Tibial nerve (tissue), 4 donors: ENCODE measurements at places on chromosomes 2 and 18. TPM values are rescaled to one million over a fixed set of nuclear protein-coding genes. Genes with fewer than 3 reads are reported as not detected.

DNA sequence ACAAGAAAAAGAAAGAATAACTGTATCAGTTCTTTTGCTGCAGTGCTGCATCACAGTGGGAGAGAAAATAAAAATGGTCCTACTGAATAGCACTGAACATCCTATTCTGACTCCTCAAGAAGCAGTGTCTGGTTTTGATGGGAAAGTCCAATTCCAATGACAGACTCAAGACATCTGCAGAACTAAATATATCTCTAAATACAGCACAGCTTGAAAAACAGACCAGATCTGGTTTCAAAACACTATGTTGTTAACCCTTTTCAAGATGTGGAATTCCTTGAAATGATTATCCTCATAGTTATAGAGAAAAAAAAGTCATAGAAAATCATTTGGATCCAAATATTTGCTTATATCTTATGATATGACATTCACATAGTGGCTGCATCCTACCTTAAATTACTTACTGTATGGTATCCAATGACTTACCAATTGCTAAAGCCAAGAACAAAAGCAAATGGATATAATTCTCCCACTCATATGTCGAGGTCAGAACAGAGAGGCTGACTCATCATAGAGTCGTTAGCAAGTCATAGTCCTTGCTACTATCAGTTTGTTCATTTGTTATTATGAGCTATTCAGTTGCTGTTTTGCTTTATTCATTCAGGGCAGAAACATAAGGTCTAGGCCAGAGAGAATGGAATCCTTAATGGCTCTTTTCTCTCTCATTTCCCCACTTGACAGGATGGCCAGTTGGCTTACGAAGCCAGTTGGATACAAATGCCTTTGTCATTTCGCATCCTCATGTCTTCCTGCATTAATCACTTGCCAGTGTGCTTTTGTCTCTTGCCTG lies 62.5 kb upstream of the ACVR2A start:
- no peaks in the 10 kb centered on the region for H3K4me1 ChIP-seq
- no peaks in the 10 kb centered on the region for H3K27me3 ChIP-seq
- H3K36me3 ChIP-seq = no peaks in the 10 kb centered on the region
- no peak overlapping the region for H3K27ac ChIP-seq
- no peak overlapping the region for H3K4me3 ChIP-seq

DNA sequence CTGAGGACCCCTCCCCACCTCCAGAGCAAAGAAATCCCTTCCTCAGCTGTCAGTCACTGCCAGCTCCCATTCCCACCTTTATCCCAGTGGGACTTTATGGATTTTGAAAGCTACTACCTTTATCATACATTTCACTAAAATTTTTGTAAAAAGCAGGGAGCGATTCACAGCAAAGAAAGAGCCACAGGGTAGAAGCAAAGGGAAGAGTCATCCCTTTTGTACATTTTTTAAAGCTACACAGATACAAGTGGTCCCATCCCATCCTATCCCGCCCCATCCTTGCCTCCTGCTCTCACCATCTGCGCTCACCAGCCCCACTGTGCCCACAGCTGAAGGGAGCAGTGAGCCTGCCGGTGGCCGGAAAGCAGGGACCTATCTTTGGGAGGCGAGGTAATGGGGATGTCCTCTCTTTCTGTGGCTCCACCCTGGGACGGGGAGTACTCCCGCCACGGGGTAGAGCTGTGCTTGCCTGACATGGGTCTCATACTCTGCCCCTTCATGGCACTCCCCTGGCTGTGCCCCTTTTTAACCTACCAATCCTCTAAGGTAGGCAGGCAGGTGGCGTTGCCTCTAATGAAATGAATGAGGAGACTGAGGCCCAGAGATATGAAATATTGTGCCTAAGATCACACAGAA lies 13.2 kb downstream of the SH2D6 start:
- H3K4me3 ChIP-seq = no peak overlapping the region
- H3K27ac ChIP-seq = peak overlapping the region; percentile 59
- no peak for DNase-seq
- H3K27me3 ChIP-seq = no peaks in the 10 kb centered on the region

DNA sequence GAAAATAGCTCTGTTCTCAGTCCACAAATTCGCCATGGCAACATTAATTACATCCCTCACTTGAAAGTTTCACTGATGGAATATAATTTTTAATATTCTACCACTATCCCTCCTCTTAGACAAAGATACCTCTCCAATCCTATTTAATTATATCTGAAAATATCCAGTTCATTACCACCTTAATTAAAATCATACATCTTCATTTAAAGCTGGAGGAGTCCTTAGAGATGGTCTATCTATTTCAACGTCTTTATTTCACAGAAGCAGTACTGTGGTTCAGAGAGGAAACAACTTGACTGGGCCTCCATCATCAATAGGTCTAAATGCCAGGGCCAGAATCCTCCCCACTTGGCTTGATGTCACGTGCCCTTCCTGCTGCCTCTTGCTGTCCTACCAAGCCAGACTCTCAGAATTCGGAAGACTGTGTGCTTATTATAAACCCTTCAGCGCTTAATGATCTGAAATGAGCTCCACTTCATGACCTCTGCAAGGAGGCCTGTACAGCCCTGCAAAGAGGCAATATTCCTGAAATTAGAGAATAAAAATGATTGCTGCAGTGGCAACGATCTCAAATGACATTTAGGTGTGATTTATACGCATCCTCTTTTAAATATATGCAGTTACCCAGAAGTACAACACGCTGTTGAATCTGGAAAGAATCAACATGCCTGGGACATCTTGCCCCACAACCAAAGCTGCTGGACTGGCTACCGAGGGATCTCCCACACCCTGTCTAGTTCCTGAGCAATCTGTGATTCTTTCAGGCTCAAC lies 146.3 kb downstream of the TMEM163 start:
- DNase-seq = no peak
- no peak overlapping the region for H3K4me3 ChIP-seq
- no peaks in the 10 kb centered on the region for H3K4me1 ChIP-seq
- H3K36me3 ChIP-seq = no peaks in the 10 kb centered on the region
- no peak overlapping the region for H3K27ac ChIP-seq

GRCh38 chr2:65437392-65438135 lies 5.2 kb upstream of the SPRED2 start:
- H3K4me3 ChIP-seq = peak overlapping the region; percentile 52
- peak; percentile 24 for DNase-seq
- H3K4me1 ChIP-seq = peaks cover 14% of the 10 kb centered on the region

DNA sequence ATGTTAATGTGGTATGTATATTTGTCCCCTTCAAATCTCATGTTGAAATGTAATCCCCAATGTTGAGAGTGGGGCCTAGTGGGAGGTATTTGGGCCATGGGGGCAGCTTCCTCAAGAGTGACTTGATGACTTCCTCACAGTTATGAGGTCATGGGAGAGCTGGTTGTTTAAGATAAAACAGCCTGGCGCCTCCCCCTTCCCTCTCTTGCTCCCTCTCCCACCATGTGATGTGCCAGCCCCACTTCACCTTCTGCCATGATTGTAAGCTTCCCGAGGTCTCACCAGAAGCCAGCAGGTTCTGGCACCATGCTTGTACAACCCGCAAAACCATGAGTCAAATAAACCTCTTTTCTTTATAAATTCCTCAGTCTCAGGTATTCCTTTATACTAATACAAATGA lies 258.3 kb upstream of the POU3F3 start:
- no peak overlapping the region for H3K4me3 ChIP-seq
- H3K27ac ChIP-seq = no peak overlapping the region
- H3K27me3 ChIP-seq = no peaks in the 10 kb centered on the region
- no peaks in the 10 kb centered on the region for H3K36me3 ChIP-seq
- no peak for DNase-seq
- no peaks in the 10 kb centered on the region for H3K4me1 ChIP-seq

DNA sequence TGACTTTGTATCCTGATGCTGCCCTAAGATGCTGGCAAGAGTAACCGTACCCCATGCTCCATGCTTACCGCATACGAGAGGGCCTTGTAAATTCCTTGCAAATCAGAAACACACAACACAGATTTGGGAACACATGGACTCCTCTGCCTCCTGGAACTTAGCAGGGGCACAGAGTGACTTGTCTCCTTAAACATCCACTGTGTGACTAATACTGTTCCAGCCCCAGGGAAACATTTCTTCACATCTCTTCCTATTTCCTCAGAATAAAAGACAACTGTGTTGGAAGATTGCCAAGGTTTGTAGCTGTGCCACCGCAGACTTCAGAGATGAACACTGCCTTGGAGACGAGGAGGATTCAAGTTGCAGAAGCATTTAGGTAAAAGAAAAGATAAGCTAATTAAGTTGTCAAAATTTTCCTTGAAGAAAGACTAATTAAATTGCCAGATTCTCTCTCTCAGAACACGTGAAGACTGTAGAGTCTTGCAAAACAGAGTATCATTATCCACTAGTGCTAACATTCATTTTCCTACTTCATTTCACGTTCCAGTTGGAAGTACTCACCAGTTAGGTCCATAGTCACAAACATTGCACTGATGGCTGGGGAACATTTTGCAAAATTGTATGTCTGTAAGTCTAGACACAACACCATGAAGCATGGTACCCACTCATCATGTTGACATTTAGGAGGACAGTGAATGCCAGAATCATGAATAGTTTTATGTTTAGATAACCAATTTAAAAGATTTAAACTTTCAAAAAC lies 188.8 kb downstream of the TSN start:
- no peak overlapping the region for H3K4me3 ChIP-seq
- DNase-seq = no peak
- H3K27me3 ChIP-seq = no peaks in the 10 kb centered on the region
- H3K27ac ChIP-seq = no peak overlapping the region
- H3K36me3 ChIP-seq = no peaks in the 10 kb centered on the region

GRCh38 chr2:222973237-222973636 lies 78.8 kb upstream of the KCNE4 start:
- no peaks in the 10 kb centered on the region for H3K4me1 ChIP-seq
- H3K36me3 ChIP-seq = no peaks in the 10 kb centered on the region
- H3K27me3 ChIP-seq = no peaks in the 10 kb centered on the region
- H3K4me3 ChIP-seq = no peak overlapping the region

GRCh38 chr2:207698301-207698700 lies 13.1 kb upstream of the CCNYL1 start:
- H3K27me3 ChIP-seq = no peaks in the 10 kb centered on the region
- no peaks in the 10 kb centered on the region for H3K36me3 ChIP-seq
- no peak for DNase-seq

DNA sequence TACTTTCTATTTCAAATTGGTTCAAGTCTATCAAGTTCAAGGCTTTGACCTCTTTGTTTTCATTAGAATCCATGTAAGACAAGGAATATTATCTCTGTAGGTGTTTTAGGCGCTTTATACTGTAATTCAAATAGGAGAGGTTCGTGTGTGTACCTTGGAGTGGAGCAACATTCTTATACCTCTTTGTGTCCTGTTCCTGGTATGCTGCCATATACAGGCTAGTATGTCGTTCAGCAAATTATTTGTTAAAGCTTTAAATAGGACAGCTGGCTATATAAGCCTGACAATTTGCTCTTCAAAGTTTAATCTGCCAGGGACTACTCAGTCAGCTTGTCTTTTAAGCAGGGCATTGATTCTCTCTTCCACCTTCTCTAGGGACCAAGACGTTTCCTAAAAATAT lies 31.1 kb upstream of the SPAG16 start:
- no peaks in the 10 kb centered on the region for H3K36me3 ChIP-seq
- H3K27ac ChIP-seq = no peak overlapping the region
- no peaks in the 10 kb centered on the region for H3K4me1 ChIP-seq
- H3K27me3 ChIP-seq = no peaks in the 10 kb centered on the region

DNA sequence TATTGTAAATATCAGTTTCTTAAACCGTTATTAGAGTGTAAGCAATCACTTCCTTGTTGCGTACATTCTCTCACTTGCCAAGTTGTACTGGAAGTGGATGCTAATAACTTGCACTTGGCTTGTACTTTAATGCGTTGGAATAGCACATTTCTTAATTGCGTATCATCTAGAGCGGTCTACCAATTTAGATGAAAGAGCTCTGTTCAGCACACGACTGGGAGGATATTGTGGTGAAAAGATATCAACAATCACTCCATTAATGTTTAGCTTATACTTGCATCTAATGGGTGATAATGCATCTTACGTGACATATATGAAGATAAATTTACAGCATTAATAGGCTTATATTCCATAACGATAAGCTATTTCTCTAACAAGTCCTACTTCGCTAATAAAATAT lies 11.7 kb upstream of the TMEFF2 start:
- no peak overlapping the region for H3K4me3 ChIP-seq
- no peak overlapping the region for H3K27ac ChIP-seq
- no peak for DNase-seq

GRCh38 chr2:238742066-238742465 lies 105.8 kb upstream of the TWIST2 start:
- no peaks in the 10 kb centered on the region for H3K4me1 ChIP-seq
- no peak overlapping the region for H3K27ac ChIP-seq
- no peak for DNase-seq
- H3K4me3 ChIP-seq = no peak overlapping the region
- H3K36me3 ChIP-seq = no peaks in the 10 kb centered on the region

- H3K36me3 ChIP-seq = no peaks in the 10 kb centered on the region
- peak; percentile 21 for DNase-seq
- peak overlapping the region; percentile 29 for H3K27ac ChIP-seq
- H3K27me3 ChIP-seq = no peaks in the 10 kb centered on the region
- H3K4me1 ChIP-seq = peaks cover 10% of the 10 kb centered on the region
- peak overlapping the region; percentile 31 for H3K4me3 ChIP-seq
These were observed 513.8 kb downstream of the RNF144A start for GRCh38 chr2:7430869-7431641.

- H3K4me3 ChIP-seq = no peak overlapping the region
- H3K27me3 ChIP-seq = no peaks in the 10 kb centered on the region
- H3K4me1 ChIP-seq = no peaks in the 10 kb centered on the region
These were observed 13.8 kb upstream of the MGAT5 start for GRCh38 chr2:134240061-134240460.

GRCh38 chr18:78776151-78776550 lies 203.5 kb upstream of the SALL3 start:
- DNase-seq = no peak
- no peak overlapping the region for H3K4me3 ChIP-seq

- no peak overlapping the region for H3K4me3 ChIP-seq
- no peaks in the 10 kb centered on the region for H3K36me3 ChIP-seq
- H3K4me1 ChIP-seq = no peaks in the 10 kb centered on the region
- H3K27ac ChIP-seq = no peak overlapping the region
- DNase-seq = no peak
- no peaks in the 10 kb centered on the region for H3K27me3 ChIP-seq
These were observed 258.6 kb upstream of the CRIM1 start for GRCh38 chr2:36097022-36097421.

GRCh38 chr18:11497585-11497984 lies 111.8 kb upstream of the SLC35G4 start:
- H3K36me3 ChIP-seq = no peaks in the 10 kb centered on the region
- peak; percentile 59 for DNase-seq
- H3K27ac ChIP-seq = no peak overlapping the region
- peaks cover 8% of the 10 kb centered on the region for H3K4me1 ChIP-seq

- no peak overlapping the region for H3K4me3 ChIP-seq
- no peak overlapping the region for H3K27ac ChIP-seq
- H3K4me1 ChIP-seq = no peaks in the 10 kb centered on the region
- peaks cover 4% of the 10 kb centered on the region for H3K36me3 ChIP-seq
- no peaks in the 10 kb centered on the region for H3K27me3 ChIP-seq
These were observed 48.0 kb downstream of the LANCL1 start for GRCh38 chr2:210428393-210429179.

Gene CGREF1
- 7.1 TPM for total RNA-seq

Gene LDLRAD4
- total RNA-seq = 14.0 TPM

Gene EML6
- total RNA-seq = 0.98 TPM

Gene STARD6
- not detected for total RNA-seq

Gene SERPINB4
- total RNA-seq = not detected

Gene TNFRSF11A
- total RNA-seq = 5.5 TPM

Gene PRR30
- not detected for total RNA-seq

Gene ZC3H8
- 3.7 TPM for total RNA-seq

Gene ASB18
- total RNA-seq = not detected

Gene DLX2
- total RNA-seq = not detected

Gene DAW1
- 0.59 TPM for total RNA-seq
